ENCODE measurements at places on chromosomes 2 and 18.

GRCh38 chr18:78602430-78602829 is 377.2 kb upstream of the SALL3 start:
- no peak for DNase-seq

GRCh38 chr2:161423421-161424393 is 7.6 kb downstream of the TBR1 start:
- no peak for DNase-seq

GRCh38 chr18:37672001-37672400 is 106.4 kb upstream of the CELF4 start:
- DNase-seq, result no peak

DNA sequence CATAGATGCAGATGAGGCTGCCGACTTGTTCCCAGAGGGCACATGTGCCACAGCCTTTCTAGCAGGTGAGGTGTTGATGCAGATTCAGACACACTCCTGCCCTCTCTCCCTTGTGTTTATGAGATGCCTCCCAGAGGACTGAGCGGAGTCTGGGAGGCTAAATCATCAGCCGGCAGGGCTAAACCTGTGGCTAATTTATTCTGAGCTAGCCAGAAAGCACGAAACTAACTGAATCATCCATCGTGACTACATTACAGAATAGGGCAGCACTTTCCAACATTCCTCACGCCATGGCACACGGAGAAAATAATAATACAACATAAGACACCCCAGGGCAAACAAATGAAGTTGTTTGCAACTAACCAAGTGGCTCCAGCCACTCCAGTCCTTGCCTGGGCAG is 101.7 kb upstream of the FZD7 start:
- DNase-seq, result no peak

- DNase-seq, result no peak
These were observed 108.3 kb upstream of the LRATD1 start for GRCh38 chr2:14524041-14524802.

GRCh38 chr18:58668211-58668610 is 3.1 kb upstream of the MALT1 start:
- DNase-seq, result no peak

DNA sequence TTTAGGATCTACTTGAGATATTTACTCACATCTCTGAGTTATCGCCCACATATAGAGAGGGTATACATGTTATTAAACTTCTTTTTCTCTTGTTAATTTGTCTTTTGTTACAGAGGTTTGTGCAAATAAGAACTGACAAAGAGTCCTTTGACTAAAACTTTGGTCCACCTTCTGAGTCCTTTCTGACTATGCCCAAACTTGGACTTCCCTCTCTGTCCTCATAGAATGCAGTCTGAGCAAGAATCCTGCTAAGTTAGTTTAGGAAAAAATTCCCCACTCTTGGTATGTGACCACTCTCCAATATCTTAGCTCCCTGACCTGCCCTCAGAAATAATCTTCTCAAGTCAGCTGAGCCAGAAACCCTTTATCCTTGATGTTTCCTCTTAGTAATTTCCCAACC is 257.5 kb upstream of the REG3G start:
- DNase-seq, result no peak

- no peak for DNase-seq
These were observed 102.4 kb downstream of the CACNB4 start for GRCh38 chr2:151996243-151997003.

GRCh38 chr2:235332240-235332890 is 161.5 kb upstream of the AGAP1 start:
- no peak for DNase-seq

DNA sequence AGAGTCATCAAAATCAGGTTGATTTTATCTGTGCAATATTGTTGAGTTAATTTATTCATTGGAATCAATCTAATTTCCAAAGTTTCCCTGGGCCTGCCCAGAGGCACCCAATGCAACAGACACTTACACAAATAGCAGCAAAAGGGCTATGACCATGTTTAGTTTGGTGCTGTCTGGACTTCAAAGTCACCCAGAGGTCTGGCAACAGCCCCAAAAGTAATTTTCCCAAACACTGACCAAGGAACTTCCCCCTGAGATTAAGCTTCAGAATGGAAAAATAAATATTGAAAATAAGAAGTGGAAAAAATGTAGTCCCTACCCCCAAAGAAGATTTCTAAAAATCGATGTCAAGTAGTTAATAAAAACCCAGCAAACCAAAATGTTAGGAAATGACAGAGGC is 70.9 kb upstream of the RNF152 start:
- DNase-seq, result no peak

GRCh38 chr2:201152999-201153815 is 29.7 kb upstream of the CASP10 start:
- no peak for DNase-seq

- DNase-seq, result no peak
These were observed 90.0 kb downstream of the TRIB2 start for GRCh38 chr2:12806549-12807242.

DNA sequence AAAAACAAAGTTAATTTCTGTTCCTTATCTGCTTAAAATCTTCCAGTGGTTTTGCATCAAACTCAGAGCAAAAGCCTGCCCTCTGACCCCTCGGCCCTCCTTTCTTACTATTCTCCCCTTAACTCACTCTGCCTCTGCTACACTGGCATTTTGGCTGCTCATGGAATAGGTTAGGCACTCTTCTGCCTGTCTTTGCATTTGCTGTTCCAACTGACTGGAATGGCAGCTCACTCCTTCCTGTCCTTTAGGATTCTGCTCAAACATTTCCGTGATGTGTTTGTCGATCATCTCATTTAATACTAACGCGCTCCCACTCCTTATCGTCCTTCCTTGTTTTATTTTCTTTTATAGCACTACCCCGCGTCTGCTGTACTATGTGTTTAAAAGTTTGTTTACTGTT is 815 bp downstream of the CEBPZ start:
- DNase-seq, result no peak

DNA sequence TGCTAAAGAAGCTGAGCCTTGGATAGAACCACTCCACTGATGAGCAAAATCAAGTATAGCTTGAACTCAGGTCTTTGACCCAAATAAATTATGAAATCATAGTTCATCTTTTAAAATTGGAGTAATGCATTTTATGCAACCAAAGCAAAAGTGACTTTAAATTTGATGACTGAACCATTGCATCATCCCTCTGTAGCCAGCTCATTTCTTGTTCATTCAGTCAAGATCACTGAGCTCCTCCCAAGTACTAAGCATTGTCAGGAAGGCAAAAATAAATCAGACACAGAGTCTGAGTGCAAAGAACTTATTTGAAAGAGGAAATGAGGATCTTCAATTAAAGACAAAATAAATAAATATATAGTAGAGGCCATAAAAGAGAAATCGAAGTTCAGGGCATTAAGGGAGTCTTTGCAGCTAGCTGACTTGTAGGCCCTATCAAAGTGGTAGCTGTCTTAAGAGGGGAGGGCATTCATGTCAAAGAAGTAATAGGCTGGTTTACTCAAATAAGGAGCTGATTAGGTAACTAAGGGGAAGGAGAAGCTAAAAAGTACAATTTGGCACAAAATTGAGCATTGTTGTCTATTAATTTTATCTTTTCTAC is 411.8 kb downstream of the MTX2 start:
- no peak for DNase-seq

GRCh38 chr2:232310121-232310520 is 68.4 kb upstream of the ALPP start:
- DNase-seq, result no peak

DNA sequence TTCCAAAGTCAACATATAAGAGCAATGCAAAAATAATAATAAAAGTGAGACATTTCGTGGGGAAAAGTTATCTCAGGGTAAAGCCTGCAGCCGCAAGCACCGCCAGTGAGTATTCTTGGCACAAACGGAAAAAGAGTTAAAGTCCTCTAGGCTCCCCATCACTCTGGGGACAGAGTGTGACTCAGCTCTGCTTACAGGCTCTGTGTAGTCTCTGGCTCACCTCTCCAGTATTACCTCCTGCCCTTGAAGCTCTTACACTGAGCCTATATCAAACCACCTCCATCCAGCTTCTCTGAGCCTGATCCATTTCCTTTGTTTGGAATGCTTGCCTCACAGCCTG is 55.5 kb downstream of the MTHFD2 start:
- no peak for DNase-seq

- no peak for DNase-seq
These were observed 167.1 kb upstream of the FOSL2 start for GRCh38 chr2:28225473-28226080.

GRCh38 chr18:79575891-79576685 is 103.5 kb upstream of the CTDP1 start:
- DNase-seq, result peak; percentile 98

DNA sequence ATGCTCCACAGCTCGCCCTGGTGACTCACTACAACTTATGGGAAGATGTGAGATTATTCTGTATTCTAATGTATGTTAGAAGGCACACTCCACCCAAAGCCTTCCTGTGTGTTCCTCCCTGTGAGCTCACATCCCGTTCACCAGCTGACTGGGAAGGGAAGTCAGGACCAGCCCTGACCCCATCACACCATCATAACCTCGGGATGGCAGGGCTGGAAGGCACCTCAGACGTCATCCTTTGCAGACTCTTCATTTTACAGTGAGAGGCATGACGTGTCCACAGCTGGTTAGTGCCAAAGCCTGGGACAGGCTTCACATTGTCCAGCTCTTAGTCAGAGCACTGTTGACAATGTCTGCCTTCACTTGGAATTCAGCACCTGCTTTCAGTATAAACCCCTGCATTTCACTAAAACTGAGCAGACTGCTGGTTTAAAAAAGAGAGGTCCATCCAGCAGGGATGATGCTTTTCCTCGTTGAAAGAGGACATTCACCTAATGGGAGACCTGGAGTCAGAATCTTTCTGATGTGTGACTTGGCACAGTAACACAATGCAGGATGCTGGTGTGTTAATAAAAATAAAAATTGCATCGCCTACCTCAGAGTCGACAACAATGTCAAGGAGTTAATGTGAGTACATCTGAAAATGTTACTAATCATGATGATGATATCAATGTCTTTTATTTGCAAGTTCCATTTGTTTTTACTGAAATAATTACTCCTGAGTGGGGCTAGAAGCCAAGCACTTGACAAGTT is 418.0 kb upstream of the TNP1 start:
- no peak for DNase-seq

DNA sequence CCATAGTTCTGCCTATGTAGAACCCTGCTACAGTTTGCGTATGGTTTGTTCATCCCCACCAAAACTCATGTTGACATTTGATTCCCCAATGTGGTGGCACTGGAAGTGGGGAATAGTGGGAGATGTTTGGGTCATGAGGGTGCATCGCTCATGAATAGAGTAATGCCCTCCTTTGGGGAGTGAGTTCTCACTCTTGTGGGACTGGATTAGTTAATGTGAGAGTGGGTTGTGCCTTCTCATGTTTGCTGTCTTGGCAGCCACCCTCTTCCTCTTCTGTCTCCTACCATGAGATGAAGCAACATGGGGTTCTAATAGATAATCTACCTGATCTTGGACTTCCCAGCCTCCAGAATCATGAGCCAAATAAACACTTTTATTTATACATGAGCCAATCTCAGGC is 237.2 kb upstream of the APCDD1 start:
- no peak for DNase-seq

GRCh38 chr2:9228088-9228751 is 21.6 kb downstream of the ASAP2 start:
- no peak for DNase-seq

GRCh38 chr2:181552808-181553207 is 95.6 kb downstream of the ITGA4 start:
- no peak for DNase-seq

GRCh38 chr2:134425724-134426496 is 172.0 kb downstream of the MGAT5 start:
- DNase-seq, result no peak

GRCh38 chr2:230244211-230244610 is 18.7 kb downstream of the SP140 start:
- DNase-seq, result no peak

DNA sequence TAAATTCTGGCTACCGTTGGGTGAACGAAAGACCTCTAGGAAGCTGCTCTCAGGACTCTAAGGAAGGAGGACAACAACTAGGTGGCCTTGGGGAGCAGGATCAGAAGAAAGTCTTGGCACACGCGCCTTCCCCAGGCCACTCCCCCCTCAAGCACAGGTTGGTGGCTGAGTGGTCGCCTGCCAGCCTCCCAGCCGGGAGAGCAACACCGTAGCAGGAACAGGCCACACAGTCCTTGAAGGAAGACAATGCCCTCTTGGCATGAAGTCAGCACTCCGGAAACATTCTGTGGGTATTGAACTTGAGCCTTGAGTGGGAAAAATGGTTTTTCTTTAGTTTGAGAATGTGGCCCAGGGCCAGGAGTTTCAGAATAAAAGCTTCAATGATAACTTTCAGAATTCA is 87.4 kb upstream of the AGAP1 start:
- no peak for DNase-seq

GRCh38 chr2:135212757-135213156 is 160.7 kb downstream of the RAB3GAP1 start:
- no peak for DNase-seq

GRCh38 chr2:14516844-14517243 is 115.7 kb upstream of the LRATD1 start:
- no peak for DNase-seq

- no peak for DNase-seq
These were observed 71.3 kb downstream of the PPP1R1C start for GRCh38 chr2:182057002-182057401.

GRCh38 chr2:237734905-237735623 is 63.5 kb upstream of the RBM44 start:
- DNase-seq, result no peak

DNA sequence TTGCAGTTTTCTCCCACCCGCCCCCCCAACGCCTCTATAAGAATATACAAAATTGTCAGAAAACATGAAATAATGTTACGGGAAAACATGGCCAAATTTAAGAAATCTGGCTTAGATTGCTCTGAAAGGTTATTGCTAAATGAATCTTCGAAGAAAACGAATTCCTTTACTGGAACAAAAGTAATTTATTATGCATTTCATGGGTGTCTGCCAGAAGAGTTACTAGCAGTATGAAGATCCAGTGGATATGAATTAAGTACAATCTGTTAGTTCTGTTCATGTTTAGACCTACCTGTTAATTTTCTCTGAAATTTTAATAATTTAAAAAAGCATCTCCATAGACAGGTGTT is 21.9 kb downstream of the GATA6 start:
- DNase-seq, result no peak

DNA sequence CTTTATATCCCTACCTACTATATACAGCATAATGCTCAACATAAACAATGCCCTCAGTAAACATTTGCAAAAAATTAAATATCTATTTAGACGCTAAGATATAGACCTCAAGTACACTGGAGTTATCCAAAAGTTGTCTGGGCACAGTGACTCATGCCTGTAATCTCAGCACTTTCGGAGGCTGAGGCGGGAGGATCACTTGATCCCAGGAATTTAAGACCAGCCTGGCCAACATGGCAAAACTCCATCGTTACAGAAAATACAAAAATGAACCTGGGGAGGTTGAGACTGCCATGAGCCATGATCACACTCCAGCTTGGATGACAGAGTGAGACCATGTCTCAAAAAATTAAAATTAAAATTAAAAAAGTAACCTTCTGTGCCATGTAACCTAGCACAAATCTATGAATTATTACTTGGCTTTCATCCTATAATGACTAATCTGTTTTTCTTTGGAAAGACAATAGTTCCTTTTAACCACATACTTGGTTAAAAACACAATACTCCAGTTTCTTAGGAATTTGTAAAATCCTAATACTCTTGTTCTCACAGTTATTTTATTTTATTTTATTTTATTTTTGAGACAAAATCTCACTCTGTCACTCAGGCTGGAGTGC is 6.7 kb upstream of the TNFAIP6 start:
- no peak for DNase-seq

Data from NCI-H1092 treated with DMSO at 0.1 percent for 48 hours (cell line).